ENCODE measurements at places on chromosomes 1 and 21.

DNA sequence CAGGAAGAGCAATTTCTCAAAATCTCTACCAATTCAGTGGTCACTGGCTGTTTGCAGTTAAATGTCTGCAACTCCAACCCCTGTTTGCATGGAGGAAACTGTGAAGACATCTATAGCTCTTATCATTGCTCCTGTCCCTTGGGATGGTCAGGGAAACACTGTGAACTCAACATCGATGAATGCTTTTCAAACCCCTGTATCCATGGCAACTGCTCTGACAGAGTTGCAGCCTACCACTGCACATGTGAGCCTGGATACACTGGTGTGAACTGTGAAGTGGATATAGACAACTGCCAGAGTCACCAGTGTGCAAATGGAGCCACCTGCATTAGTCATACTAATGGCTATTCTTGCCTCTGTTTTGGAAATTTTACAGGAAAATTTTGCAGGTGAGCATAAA is 167.2 kb downstream of the CRB1 start:
- no peak for DNase-seq

DNA sequence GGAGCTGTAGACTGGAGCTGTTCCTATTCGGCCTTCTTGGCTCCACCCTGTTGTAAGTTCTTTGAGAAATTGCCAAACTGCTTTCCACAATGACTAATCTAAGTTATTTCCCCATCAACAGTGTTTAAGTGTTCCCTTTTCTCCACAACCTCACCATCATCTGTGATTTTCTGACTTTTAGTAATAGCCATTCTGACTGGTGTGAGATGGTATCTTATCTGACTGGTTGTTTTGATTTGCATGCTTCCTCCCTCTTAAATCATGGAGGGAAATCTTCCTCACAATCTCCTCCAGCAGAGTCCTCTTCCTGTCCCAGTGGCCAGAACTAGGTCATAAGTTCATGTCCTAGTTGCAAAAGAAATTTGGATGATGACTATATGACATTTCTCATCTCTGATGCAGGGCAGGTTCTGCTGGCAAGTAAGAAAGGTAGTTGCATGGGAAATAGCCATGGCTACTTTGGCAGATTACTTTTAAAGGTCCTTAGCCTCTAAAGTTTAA is 294.0 kb downstream of the LRRC40 start:
- no peak for DNase-seq

GRCh38 chr21:15063081-15063813 is 1.6 kb downstream of the NRIP1 start:
- no peak for DNase-seq

DNA sequence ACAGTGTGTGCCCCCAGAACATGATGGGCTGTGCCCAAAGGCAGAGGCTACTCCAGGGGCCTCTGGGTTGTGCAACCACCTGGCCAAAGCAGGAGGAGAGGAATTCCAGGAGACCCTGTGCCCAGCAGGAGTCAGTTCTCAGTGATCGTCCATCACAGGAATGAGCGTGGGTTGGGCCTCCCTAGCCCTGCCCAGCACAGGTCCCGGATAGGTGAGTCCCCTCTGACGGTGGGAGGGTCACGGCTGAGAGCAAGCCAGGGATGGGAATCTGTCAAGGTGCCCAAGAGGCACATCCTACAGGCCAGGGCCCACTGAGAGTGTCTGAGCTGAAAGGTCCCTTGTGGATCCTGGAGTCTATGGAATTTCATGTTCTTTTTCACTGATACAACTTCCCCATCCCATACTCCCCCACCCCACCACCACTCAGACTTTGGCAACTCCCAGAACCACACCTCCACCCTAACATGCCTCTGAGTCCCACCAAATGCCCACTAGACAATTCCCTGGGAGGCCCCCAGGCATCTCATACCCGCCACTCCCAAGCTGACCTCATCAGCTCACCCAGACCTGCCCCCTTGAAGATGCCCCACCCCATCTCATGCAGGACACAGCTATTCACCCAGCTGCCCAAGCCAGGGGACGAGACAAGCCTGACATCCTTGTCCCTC is 3.1 kb downstream of the GJB4 start:
- no peak for DNase-seq

DNA sequence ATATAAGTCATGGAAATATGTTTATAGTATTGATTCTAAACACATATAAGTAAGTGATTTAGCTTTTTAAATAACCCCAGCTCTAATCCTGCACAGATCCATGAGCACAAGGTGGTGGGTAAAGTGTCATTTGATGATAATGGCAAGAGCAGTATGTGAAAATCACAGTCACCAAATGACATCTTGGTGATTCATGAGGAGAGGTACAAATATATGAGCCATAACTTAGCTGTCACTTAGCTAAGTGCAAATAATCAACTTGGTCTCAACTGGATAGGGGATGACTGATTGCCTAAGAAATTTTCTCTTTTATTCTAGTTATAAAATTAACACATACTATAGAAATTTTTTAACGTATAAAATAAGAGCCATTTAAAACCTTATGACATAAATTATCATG is 198.1 kb downstream of the ZZZ3 start:
- DNase-seq = no peak

DNA sequence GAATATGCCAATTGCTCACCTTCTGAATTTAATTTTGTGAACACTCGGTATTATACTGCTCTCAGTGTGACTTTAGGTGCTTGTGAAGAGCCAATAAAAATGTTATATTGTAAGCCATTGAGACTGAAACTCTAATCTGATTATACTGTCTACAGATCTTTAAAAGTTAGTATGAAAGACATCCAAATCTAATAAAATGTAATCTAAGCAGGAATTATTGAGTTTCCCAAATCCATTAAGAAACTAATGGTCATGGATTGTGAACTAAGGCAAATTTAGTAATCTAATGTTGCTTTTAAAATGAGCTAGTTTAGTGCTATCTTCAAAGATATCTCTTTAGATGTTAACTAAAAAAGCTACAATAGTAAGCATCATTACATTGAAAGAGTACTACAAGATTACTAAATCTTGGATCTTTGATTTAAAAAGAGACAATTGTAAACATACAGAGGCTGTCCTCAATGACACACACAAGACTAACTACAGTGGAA is 1132.4 kb upstream of the B3GALT2 start:
- no peak for DNase-seq

DNA sequence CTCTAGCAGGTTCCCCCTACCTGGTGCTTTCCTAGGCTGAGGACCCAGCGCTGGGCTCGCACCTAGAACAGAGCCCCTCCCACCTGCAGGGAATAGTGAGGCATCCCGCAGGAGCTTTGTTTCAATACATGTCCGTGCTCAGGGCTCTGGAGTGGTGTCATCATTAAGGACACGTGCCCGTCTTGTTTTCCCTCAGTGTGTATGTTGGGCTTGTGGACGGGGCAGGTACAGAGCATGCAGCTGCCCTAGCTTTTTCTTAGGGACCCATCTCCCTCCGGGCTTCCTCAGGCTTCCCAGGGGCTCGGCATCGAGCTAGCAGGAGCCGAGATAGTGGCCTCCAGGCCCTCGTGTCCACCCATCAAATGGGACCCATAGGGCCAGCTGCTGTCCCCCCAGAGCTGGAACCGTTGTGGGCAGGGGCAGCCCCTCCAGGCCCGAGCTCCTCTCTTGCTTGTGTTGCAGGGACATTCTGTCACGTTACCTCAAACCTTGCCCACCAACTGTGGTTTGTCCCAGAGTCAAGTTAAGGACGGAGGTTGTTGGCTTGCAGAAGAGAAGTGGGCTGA is 3.9 kb downstream of the TMEM201 start:
- no peak for DNase-seq

DNA sequence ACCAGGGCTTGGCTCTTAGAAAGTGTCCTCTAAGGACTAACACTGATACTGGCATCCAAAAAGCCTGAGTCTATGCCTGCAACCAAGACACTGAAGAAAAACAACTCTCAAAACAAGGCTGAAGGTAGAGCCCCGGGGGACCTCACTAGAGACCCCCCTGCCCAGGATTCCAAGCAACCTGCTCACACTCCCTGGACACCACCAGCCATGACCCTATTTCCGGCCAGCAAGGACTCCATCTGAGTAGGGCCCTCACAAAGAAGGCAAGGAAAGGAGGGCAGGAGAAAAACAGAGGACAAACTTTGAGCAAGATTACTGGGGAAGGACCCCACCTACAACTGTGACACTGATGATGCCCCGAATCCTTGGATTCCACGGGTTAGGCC is 343.1 kb downstream of the NPHP4 start:
- no peak for DNase-seq

DNA sequence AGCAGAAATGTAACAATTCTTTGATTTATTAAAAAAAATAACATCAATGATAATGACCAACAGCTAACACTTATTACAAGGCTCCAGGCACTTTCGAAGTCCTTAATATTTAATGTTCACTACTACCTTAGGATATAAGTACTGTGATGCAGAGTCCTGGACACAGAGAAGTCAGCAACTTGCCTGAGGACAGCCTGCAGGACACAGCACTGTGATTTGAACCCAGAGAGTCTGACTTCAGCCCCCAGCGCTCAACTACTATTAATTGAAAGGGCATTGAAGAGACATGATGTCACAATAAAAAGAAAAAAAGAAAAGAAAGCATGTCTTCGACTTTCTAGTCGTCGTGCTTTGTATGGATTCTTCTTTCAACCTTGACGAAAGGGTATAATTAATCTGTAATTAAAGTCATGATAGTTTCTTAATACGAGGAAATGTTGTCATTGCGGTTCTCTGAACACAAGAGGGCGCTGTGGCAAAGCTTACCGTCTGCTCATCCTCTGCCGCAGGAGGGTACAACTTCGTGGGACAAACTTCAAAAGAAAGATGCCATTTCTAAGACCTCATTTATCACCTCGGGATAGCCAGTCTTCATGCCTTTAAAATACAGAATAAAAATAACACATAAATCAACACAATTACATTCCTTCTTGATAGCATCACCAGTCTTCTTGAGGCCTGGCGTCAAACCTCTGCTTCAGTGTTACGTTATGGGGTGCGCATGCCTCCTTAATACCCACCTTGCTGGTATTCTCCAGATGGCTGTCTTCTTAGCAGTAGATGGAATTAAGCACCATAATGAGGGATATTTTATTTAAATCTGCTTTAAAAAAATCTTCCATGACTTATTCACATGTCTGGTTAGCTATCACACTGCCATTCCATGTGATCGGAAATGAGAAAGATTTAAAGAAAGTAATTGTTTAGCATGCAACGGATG is 240.1 kb downstream of the DISC1 start:
- no peak for DNase-seq

GRCh38 chr1:161702250-161702649 is 4.8 kb upstream of the FCRLA start:
- DNase-seq = no peak

- DNase-seq = peak; percentile 23
Observed at GRCh38 chr1:246753670-246754535, 29.7 kb downstream of the SCCPDH start.

- DNase-seq = no peak
Observed at GRCh38 chr1:195618287-195618686, 990.0 kb downstream of the KCNT2 start.

GRCh38 chr1:27504588-27505419 is 14.8 kb upstream of the WASF2 start:
- DNase-seq = peak; percentile 77

DNA sequence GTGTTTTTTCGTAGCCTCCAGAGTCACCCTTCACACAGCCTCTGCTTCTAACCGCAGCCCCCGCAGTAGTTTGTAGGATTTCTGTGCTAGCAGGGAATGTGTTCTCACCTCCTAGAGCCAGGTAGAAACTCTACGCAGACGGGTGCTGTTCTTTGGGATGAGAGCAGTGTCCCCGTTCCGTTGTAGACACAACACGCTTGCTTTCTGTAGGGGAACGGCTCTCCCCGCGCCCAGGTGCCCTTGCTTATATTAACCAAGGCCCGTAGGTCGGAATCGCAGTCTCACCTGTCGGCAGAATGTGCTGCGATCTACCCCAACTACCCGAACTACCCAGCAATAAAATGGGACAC is 111.8 kb upstream of the NBPF11 start:
- no peak for DNase-seq

DNA sequence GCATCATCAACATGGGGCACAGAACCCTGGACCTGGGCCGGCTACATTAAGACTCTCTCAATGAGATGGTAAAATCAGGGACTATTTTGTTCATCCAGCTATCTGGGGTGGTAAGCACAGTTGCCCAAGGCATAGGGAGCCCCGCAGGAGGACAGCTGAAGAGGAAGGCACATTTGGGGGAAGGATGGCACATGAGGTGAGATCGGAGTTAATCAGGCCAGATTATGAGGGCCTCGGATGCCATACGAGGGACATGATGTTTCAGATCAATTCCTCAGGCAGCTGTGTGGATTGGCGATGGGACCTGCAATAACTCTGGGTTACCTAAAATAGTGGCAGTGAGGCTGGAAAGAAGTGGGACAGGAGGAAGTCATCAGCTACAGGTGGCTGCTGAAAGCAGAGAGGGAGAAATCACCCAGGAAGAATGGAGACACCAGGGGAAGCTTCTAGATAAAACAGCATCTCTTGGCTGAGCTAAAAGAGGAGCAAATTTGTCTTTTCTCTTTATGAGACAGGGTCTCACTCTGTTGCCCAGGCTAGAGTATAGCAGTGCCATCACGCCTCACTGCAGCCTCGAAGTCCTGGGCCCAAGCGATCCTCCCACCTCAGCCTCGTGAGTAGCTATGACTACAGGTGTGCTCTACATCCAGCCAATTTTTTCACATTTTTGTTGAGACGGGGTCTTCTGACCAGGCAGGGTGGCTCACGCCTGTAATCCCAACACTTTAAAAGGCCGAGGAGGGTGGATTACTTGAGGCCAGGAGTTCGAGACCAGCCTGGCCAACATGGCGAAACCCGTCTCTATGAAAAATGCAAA is 21.1 kb downstream of the TOMM20 start:
- no peak for DNase-seq

DNA sequence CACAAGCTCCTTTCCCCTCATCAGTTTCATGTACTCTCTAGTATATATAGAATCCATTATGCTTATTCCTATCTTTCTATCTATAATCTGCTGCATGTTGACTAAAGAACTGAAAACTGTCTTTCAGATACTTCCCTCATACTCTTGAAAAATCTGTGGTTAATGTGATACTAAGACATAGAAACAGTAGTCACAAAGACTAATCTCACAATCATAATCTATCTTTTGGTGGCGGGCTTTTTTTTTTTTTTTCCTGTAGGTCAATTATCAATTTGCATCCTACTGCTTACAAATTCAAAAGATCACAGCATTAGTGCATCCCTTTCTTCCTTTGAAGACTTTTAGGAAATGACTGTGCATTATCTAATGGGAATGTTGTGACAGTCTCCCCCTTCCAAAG is 4.7 kb downstream of the UBR4 start:
- DNase-seq = no peak

GRCh38 chr1:44377925-44378784 is 23.1 kb upstream of the ERI3 start:
- DNase-seq = peak; percentile 9

GRCh38 chr1:165426745-165427144 is 18.2 kb downstream of the RXRG start:
- DNase-seq = no peak

GRCh38 chr1:189605226-189605625 is 872.4 kb downstream of the BRINP3 start:
- no peak for DNase-seq

- DNase-seq = no peak
Observed at GRCh38 chr1:167301355-167301754, 80.7 kb downstream of the POU2F1 start.

- peak; percentile 20 for DNase-seq
Observed at GRCh38 chr21:43645136-43645891, 14.0 kb downstream of the HSF2BP start.
